ENCODE measurements at places on chromosomes 4 and X.
A peak's percentile ranks its signal among the peaks of the same experiment; 100 is the strongest.

DNA sequence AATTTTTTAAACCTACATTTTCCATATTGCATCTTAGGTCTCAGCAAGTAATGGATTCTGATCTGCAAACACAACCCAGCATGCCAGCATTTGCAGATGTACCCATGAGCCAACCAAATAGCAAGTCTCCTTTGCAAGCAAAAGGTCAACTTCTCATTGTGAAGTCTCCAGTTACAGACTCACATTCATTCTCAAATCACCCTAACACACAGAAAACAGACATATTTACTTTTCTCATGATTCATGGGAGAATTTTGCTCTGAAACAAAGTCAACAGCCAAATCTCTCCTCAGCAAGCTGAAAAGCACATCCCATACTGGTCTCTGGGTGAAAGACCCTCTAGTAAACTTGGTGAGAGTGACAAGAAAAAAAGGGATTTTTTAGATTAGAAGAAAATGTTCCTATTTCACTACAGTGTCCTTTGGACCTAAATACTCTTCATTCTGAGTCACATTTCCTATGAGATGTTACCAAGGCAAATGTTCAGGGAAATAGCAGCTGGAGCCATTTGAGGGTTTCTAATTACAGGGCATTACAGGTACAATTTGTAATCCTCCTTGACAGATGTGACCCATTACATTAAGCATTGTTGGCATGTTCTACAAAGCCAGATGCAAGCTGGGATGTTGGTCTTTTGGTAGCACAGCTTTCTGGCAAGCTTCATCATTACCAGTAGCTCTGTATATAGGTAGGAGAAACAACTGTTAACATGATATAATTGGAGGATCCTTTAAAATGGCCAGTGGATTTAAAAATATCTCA is 383.3 kb downstream of the SMARCA1 start:
- DNase-seq: no peak

- DNase-seq: no peak
Observed at GRCh38 chr4:149985981-149986380, 92.3 kb upstream of the DCLK2 start.

DNA sequence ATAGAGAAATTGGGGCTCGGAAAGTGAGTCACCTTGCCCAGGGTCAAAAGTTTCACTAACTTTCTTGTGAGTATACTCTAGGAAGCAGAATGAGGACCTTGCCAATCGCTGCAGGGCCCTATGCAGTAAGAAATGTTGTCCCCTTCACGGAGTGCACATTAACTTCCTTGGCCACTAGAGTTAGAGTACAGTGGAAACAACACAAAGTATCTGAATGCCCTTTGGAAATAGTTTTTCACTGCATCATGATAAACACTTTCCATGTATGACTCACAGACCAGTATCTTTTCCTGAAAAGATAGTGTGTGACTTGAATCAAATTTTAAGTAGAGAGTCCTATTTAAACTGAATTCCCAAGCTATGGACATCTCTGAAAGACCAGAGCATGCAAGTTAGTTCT is 45.5 kb upstream of the STK26 start:
- no peak for DNase-seq

GRCh38 chr4:38670939-38671591 is 7.1 kb downstream of the KLF3 start:
- no peak for DNase-seq

GRCh38 chr4:138050601-138051000 is 191.5 kb downstream of the SLC7A11 start:
- DNase-seq: no peak

DNA sequence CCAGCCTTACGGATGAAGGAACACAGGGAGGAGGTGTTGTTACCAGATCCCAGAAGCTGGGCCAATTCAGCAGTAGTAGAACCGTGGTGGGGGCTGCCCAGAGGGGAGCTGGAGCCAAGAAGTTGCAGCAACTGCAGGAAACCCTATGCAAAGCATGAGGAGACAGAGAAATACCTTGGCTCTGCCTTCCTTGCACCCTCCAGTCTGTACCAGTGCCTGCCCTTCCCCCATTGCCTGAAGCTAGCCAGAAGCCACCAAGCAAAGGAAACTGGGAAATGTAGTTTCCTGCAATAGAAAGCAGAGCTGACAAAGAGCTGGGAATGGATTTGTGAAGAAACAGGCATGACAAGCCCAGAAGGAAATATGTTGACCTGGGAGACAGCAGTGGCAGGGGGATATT is 108.7 kb upstream of the FUNDC1 start:
- no peak for DNase-seq

DNA sequence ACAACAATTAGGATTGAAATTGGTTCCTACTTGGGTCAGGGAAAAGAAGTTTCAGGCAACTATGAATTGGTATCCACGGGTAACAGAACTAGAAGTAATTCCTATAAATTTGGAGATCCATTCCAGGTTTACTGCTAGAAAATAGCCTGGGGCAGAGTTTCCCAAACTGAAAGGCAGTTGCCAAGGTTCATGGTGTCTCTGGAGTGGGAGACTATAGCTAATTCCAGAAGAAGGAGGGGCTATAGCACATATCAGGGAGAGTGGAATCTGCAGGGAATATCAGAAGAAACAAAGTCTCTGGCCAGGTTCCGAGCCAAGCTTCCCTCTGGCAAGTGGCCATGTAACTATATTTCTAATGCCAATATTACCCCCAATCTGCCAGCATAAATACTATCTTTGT is 166.3 kb downstream of the GALNTL6 start:
- DNase-seq: no peak

GRCh38 chr4:25441519-25442117 is 64.6 kb downstream of the ANAPC4 start:
- DNase-seq: no peak

DNA sequence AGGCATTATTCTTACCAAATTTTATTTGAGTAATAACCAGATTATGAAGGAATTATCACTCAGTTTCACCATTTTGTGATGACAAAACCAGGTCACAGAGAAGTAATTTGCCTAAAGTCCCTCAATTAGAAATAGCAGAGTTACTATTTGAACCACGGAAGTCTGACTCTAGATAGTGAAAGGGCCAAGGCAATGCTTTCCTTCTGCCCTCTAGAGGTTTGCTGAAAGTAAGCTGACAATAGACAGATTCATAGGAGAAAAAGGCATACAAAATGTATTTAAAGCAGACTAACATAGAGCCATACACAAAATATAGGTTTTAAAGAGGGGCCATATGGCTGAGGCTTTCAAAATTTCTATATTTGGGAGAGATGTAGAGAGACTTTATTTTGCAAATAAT is 43.1 kb downstream of the CXXC4 start:
- DNase-seq: no peak

GRCh38 chr4:88814043-88814617 is 116.5 kb upstream of the NAP1L5 start:
- no peak for DNase-seq

GRCh38 chr4:169665046-169665737 is 44.8 kb downstream of the CLCN3 start:
- DNase-seq: no peak

DNA sequence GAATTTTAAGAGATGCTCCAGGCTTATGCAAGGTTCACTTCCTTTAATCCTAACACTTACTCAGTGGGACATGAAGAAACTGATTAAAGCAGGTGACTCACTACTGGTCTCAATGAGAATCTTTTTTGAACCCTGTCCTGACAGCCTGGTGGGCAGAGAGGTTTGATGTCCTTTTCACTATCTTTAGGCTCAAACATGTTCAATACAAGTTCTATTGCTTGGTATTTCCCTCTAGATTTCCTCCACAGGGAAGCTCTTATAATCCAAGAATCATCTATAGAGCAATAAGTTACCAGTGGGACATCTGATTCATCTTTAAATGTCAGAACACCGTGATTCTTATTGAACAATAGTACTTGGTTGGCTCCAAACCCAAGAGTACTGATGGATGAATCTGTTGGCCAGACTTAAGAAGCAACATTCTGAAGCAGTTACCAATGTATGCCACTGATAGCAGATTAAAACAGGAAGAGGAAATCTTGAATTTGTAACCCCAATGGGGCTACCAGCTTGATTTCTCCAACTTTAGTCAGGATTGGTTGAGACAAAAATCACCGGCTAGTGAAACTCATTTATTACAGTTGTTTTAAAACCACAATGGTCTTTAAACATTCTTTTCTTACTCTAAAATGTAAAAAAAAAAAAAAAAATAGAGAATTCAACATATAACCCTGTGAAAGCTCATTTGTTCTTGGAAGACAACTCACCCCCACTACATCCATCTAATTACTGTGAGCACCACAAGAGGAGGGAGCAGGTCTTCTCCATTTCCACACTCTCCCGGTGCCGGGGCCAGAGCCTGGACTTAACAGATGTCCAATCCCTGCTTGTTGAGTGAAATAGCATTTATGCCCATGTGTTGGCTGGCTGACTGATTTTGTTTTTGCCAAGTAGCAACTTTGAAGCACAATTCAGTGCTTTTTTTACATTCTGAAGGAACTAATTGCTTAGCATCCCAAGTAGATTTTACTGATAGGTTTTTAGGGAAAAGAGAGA is 43.3 kb downstream of the FGFBP1 start:
- no peak for DNase-seq

GRCh38 chr4:120869613-120870278 is 52.8 kb downstream of the PRDM5 start:
- DNase-seq: no peak

GRCh38 chrX:39652336-39652735 is 445.4 kb downstream of the BCOR start:
- peak; percentile 1 for DNase-seq

- DNase-seq: no peak
Observed at GRCh38 chr4:113012786-113013185, 36.7 kb upstream of the ANK2 start.

DNA sequence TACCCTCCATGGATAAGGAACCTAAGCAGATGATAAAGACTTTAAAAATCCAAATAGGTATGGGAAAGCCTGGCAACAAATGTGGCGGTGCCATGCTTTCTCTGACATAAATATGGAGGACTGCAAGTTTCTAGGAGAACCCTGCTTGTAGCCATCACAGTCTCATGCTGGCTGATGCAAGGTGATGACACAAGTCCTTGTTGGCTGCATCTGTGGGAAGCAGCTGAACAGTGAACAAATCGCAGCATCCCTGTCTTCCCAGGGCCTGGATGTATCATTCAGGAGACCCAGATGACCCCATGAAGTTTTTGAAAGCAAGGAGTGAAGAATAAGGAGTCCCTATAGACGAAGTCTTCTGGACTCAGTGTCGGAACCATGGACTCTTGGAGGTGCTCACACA is 234.4 kb upstream of the HS3ST1 start:
- no peak for DNase-seq

DNA sequence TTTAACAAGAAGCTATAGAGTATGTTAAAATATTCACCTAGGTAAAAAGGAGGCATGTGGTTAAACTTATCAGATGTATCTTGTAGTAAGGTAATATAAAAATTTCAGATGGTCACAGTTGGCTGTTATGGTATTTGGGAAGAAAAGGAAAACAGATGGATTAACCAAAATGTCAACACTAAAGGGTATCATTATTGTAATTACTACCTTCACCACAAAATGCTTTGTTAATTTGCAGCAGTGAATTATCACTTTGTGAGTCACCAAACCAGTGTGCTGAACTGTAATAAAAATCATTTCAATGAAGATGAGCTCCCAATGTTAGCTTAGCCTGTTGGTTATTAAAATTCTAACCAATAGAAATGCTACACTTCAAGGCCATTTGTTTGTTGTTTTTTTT is 233.9 kb downstream of the RPA4 start:
- no peak for DNase-seq

DNA sequence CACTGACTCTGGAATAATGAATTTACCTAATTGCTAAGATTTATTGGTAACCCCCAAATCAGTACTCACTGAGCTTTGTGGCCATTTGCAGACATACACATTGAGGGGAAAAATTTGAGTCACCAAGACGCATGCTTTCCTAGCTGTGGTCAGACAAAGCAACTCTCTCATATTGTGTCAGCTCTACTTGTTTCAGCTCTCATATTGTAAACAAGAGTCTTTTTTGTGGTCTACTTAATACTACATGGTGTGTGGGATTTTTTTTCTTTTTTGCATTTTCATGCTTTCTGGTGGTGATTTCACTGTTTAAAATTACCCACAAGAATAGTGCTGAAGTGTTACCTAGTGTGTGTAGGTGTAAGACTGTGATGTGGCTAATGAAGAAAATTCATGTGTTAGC is 428.2 kb upstream of the GALNT7 start:
- no peak for DNase-seq

DNA sequence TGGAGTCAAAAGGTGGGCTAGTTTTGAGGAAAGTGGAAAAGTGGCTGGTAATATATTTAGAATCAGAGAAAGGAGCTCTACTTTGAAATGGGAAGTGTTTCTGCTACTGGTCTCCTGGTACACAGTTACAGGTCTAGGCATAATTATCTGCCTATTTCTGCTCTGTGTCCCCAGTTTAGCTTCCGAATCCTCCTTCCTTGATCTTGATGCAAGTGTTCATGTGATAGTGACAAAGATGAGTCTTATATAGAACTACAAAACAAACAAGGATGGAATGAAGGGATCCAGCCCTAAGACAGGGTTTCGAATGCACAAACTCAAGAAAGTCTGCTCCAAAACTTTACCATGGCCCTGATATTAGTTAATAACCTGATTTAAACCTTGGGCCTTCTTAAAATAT is 580.2 kb downstream of the INPP4B start:
- DNase-seq: no peak

DNA sequence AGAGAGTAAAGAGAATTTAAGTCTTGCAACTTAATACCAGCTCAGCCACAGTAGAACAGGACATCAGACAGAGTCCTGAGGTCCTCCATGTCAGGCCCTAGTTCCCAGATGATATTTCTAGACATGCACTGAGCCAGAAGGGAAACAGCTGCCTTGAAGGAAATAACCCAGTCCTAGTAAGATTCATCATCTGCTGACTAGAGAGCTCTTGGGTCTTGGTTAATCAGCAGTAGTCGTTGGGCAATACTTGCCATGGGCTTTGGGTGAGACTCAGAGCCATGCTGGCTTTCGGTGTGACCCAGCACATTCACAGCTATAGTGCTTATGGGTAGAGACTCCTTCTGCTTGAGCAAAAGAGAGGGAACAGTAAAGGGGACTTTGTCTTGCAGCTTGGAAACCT is 379.1 kb downstream of the AR start:
- no peak for DNase-seq

GRCh38 chr4:52711272-52711671 is 40.0 kb downstream of the ERVMER34-1 start:
- no peak for DNase-seq
